ENCODE measurements at places on chromosomes 5 and 9. TPM values are rescaled to one million over a fixed set of nuclear protein-coding genes. Genes with fewer than 3 reads are reported as not detected.

PCDHA1 gene
- total RNA-seq = not detected

FUT7 gene
- 0.68 TPM for total RNA-seq

SLC34A1 gene
- total RNA-seq = not detected

SPATA24 gene
- 3.1 TPM for total RNA-seq

RASEF gene
- total RNA-seq = 0.21 TPM

PCDHB10 gene
- total RNA-seq = 7.7 TPM

C7 gene
- 327 TPM for total RNA-seq

PCDHGA9 gene
- total RNA-seq = 8.2 TPM

IFT74 gene
- total RNA-seq = 7.5 TPM

NSG2 gene
- total RNA-seq = not detected

TMC1 gene
- 2.9 TPM for total RNA-seq

POLR3G gene
- 1.0 TPM for total RNA-seq

UNC5A gene
- not detected for total RNA-seq

SPATA6L gene
- 6.7 TPM for total RNA-seq

MUSK gene
- 1.6 TPM for total RNA-seq

- H3K27ac ChIP-seq = no peak overlapping the region
- H3K4me3 ChIP-seq = no peak overlapping the region
- H3K27me3 ChIP-seq = no peaks in the 10 kb centered on the region
- H3K36me3 ChIP-seq = no peaks in the 10 kb centered on the region
These were observed 367.8 kb downstream of the TLE1 start for GRCh38 chr9:81321551-81321950.

- no peak for DNase-seq
- no peaks in the 10 kb centered on the region for H3K36me3 ChIP-seq
- no peaks in the 10 kb centered on the region for H3K4me1 ChIP-seq
- no peak overlapping the region for H3K27ac ChIP-seq
- no peaks in the 10 kb centered on the region for H3K27me3 ChIP-seq
These were observed 135.0 kb upstream of the GABRP start for GRCh38 chr5:170648541-170648940.

DNA sequence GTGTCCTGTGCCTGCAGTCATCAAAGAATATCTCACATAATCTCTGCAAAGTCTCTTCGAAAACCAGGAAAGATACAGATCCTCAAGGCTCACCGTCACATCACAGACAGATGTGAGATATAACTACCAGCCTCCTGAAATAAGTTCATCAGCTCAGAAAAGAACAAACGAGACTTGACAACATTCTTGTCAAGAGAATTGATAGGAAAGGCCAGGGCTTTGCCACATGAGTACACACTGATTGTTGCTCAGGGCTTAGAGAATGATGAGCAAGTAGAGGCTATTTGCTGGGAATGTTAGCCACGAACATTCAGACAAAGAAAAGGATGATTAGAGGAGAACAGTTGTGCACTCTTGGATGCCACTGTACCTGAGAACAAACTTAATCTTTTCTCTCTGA is 535.1 kb downstream of the ELAVL2 start:
- no peaks in the 10 kb centered on the region for H3K4me1 ChIP-seq
- H3K4me3 ChIP-seq = no peak overlapping the region
- DNase-seq = no peak
- no peak overlapping the region for H3K27ac ChIP-seq
- H3K27me3 ChIP-seq = no peaks in the 10 kb centered on the region

- no peaks in the 10 kb centered on the region for H3K27me3 ChIP-seq
- no peak for DNase-seq
- H3K4me1 ChIP-seq = peaks cover 2% of the 10 kb centered on the region
- H3K36me3 ChIP-seq = no peaks in the 10 kb centered on the region
These were observed 95.4 kb upstream of the DAB2 start for GRCh38 chr5:39520232-39520572.

GRCh38 chr9:31314241-31314640 is 1070.2 kb upstream of the ACO1 start:
- DNase-seq = no peak
- H3K36me3 ChIP-seq = no peaks in the 10 kb centered on the region
- H3K4me3 ChIP-seq = no peak overlapping the region
- no peaks in the 10 kb centered on the region for H3K4me1 ChIP-seq
- H3K27ac ChIP-seq = no peak overlapping the region
- H3K27me3 ChIP-seq = no peaks in the 10 kb centered on the region

- no peak for DNase-seq
- no peaks in the 10 kb centered on the region for H3K27me3 ChIP-seq
- no peak overlapping the region for H3K27ac ChIP-seq
- no peak overlapping the region for H3K4me3 ChIP-seq
- H3K4me1 ChIP-seq = no peaks in the 10 kb centered on the region
- H3K36me3 ChIP-seq = no peaks in the 10 kb centered on the region
These were observed 111.7 kb upstream of the MSX2 start for GRCh38 chr5:174612686-174613085.

DNA sequence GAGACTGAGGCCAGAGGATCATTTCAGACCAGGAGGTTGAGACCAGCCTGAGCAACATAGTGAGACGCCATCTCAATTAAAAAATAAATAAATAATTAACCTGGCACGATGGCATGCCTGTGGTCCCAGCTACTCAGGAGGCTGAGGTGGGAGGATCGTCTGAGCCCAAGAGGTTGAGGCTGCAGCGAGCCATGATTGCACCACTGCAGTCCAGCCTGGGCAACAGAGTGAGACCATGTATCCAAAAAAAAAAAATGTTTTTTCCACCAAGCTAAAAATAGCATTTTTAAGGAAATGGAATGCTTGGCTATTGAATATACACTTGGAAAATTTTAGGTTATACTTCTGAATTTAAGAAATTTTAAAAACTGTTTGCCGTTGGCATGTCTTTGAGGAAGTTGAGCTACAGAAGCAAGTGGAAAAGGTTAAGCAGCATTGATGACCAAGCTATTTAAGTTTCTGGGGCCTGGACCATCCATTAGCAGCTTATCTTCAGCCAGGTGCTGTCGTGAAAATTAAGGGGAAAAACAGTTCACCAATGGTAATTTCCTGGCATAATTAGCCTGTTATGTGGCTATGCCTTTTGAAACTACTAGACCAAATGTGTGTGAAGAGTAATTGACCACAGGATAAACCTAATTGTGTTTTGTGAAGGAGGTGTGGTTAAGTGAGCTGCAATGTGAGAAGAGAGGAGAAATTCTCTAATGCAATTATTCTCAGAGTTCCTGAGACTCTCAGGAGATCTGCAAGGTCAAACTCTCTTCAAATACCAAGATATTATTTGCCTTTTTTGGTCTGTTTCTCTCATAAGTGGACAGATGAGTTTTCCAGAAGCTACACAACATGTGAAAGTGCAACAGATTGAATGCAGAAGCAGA is 21.0 kb downstream of the F2R start:
- H3K4me3 ChIP-seq = no peak overlapping the region
- no peaks in the 10 kb centered on the region for H3K27me3 ChIP-seq
- H3K36me3 ChIP-seq = no peaks in the 10 kb centered on the region
- no peak for DNase-seq
- H3K27ac ChIP-seq = no peak overlapping the region

DNA sequence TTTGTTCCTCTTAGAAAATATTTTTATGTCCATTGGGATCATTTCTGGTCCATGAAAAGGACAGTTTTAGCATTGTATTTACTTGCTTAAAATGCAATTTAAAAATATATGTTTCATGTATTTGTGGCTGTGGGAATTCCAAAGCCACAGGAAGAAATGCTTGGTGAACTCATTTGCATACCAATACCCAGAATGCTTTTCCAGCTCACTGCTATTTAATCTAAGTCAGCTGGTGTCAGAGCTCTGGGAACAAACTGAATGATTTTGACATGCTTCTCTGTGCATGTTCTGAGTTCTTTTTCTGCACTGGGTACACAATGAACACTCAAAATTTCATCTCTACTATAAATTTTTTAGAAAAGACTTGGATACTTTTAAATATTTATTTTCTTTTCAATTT is 482.8 kb upstream of the ARRDC3 start:
- H3K4me3 ChIP-seq = no peak overlapping the region
- H3K27ac ChIP-seq = no peak overlapping the region
- no peaks in the 10 kb centered on the region for H3K4me1 ChIP-seq
- no peaks in the 10 kb centered on the region for H3K36me3 ChIP-seq
- DNase-seq = no peak
- no peaks in the 10 kb centered on the region for H3K27me3 ChIP-seq

- H3K4me3 ChIP-seq = no peak overlapping the region
- H3K27me3 ChIP-seq = no peaks in the 10 kb centered on the region
- no peak for DNase-seq
- H3K4me1 ChIP-seq = no peaks in the 10 kb centered on the region
These were observed 102.9 kb downstream of the LIFR start for GRCh38 chr5:38453506-38453905.

- H3K4me1 ChIP-seq = no peaks in the 10 kb centered on the region
- H3K4me3 ChIP-seq = no peak overlapping the region
- no peak overlapping the region for H3K27ac ChIP-seq
These were observed 32.9 kb downstream of the TSPAN17 start for GRCh38 chr5:176680226-176680563.

DNA sequence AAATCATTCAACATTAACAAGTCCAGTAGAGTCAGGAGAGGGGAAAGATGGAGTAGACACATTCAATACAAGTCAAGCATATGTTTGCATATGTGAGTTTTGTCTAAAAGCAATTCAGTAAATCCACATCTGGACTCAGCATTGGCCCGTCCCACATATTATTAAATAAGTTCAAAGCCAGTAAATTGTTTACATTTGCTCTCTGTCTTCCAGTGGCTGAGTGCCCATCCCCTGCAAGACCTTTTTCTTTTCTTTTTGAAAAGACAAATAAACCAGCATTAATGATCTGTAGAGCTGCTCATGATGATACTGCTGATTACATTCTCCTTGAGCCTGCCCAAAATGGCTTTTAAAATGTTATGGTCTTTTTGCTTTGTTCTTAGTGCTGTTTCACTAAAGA is 71.1 kb downstream of the TNC start:
- peaks cover 2% of the 10 kb centered on the region for H3K4me1 ChIP-seq
- H3K4me3 ChIP-seq = no peak overlapping the region
- peaks cover 3% of the 10 kb centered on the region for H3K36me3 ChIP-seq
- no peak for DNase-seq
- no peaks in the 10 kb centered on the region for H3K27me3 ChIP-seq

GRCh38 chr5:43623048-43623680 is 20.2 kb downstream of the NNT start:
- peaks cover 2% of the 10 kb centered on the region for H3K36me3 ChIP-seq
- no peak for DNase-seq
- H3K27me3 ChIP-seq = no peaks in the 10 kb centered on the region
- H3K27ac ChIP-seq = no peak overlapping the region

- H3K4me3 ChIP-seq = no peak overlapping the region
- no peak overlapping the region for H3K27ac ChIP-seq
- H3K36me3 ChIP-seq = no peaks in the 10 kb centered on the region
These were observed 53.1 kb upstream of the TYRP1 start for GRCh38 chr9:12640016-12640587.

- H3K27ac ChIP-seq = no peak overlapping the region
- H3K27me3 ChIP-seq = no peaks in the 10 kb centered on the region
- H3K36me3 ChIP-seq = no peaks in the 10 kb centered on the region
- H3K4me1 ChIP-seq = no peaks in the 10 kb centered on the region
- no peak overlapping the region for H3K4me3 ChIP-seq
These were observed 72.6 kb upstream of the DMAC1 start for GRCh38 chr9:7871977-7872730.

DNA sequence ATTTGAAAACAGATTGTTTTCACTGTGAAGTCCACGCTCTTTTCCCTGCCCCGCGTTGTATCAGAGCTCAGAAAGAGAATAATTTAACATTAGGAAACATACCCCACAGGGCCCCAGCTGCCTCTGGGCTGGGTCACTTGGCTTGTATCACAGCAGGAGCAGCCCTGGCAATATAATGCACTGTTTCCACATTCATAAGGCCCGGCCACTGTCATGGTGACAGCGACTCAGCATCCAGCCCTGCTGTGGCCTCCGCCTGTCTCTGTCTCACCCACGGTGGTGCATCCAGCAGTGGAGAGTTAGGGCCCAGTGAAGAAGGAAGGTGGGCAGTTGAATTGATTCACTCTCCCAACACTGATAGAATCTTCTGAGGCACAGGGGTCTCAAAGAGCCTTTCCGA is 188.9 kb downstream of the NSG2 start:
- no peak overlapping the region for H3K4me3 ChIP-seq
- H3K27ac ChIP-seq = no peak overlapping the region
- no peaks in the 10 kb centered on the region for H3K27me3 ChIP-seq
- H3K4me1 ChIP-seq = no peaks in the 10 kb centered on the region
- no peak for DNase-seq
- no peaks in the 10 kb centered on the region for H3K36me3 ChIP-seq

Data from aorta (tissue), 5 donors.